Esophagus squamous epithelium (tissue), 5 donors: ENCODE measurements at places on chromosomes 7 and 10.

- no peak for DNase-seq
These were observed 6.0 kb downstream of the ASB10 start for GRCh38 chr7:151181011-151181431.

- DNase-seq = no peak
These were observed 14.3 kb downstream of the HKDC1 start for GRCh38 chr10:69234447-69234846.

GRCh38 chr10:26870766-26871165 is 10.0 kb upstream of the ABI1 start:
- DNase-seq = no peak

DNA sequence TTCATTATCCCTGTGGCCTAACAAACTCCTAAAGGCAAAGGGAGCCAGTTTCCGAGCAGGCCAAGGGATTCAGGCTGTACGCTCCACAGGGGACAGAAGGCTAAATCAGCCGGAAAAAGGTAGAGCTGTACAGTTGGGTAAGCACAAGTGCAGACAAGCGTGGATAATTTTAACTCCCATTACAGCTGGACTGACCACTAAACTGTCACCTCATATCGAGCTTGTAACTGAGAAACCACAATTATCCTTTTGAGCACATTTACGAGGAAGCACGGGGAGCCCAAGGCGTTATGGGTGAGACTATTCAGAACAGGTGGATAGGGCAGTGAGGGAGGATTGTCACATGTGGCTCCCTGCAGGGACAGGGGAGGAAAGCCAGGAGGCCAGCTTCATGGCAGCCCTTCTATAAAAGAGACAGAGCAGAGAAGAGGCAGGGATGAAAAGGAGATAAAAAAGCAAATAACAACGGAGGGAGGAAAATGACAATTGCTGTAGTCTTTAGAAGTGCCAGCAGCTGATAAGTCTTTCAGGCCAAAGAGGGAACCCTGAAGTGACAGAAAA is 288.0 kb downstream of the FGFR2 start:
- no peak for DNase-seq
